NCI-H524 (cell line): ENCODE measurements at places on chromosomes 16 and 17.

DNA sequence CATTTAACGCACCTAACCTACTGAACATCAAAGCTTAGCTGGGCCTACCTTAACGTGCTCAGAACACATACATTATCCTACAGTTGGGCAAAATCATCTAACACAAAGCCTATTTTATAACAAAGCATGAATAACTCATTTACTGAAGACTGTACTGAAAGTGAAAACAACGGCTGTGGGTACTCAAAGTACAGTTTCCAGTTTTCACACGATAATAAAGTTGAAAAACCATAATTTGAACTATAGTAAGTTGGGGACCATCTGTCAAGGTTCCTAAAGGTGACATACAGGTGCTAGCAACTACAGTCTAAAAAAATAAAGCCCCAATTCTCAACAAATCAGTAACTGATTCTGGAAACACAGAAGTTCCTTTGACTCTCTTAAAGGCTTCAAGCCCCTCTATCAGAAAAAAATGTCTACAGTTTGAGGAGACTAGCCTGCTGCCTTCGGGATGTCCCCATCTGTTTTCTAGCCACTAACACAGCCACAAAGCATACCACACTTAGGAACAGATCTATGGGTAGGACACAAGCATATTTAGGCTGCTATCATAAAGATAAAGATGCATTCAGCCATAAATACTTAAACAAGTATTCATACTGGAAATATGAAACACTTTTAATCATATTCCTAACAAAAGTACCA is 71.3 kb downstream of the KANSL1 start:
- DNase-seq: no peak

DNA sequence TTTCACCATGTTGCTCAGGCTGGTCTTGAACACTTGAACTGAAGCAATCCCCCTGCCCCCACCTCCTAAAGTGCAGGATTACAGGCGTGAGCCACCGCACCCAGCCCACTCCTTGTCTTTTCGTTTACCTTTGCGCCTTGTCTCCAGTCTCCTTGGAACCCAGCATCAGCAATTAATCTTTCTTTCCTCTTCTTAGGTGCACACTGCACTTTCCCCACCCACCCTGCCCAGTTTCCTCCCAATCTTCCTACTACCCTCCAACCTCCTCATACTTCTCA is 1.5 kb upstream of the CLDN7 start:
- DNase-seq: no peak

GRCh38 chr16:62280506-62280905 is 244.3 kb upstream of the CDH8 start:
- DNase-seq: no peak

GRCh38 chr16:81463296-81463890 is 18.8 kb downstream of the CMIP start:
- no peak for DNase-seq

- DNase-seq: peak; percentile 67
Observed at GRCh38 chr16:88442727-88443576, 10.1 kb upstream of the ZFPM1 start.

DNA sequence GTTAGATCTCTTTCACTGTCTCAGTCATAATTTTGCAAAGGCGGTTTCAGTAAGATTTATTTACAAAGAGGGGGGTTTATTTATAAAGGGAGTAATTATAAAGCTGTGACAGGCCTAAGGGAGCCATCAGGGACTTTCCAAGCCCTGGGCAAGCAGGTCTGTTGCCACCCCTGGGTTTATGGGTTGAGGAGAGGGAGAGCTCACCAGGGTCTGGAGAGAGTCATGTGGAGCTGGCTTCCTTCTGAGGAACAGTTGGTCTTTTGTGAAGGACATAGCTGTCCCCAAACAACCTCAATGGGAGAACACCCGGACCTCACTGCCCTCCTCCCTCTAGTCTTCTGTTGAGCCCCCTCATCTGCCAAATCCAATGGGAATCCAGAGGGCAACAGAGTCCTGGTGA is 9.8 kb downstream of the ITGAM start:
- DNase-seq: no peak

DNA sequence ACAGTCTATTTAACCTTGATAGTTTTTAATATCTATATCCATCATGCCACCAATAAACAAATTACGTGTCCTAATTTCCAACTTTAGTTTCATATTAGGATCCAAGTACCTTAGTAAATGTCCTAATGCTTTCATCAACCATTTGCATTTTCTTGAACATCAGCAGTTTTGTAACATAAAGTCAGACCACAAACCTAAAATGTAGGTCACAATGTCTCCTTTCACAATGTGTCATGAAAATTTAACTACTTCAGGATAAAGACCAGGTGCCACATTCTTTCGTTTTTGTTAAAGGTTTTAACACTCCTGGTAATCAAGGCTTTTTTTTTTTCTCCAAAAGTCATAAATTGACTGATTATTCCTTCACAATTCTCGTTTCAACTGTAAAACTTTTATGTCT is 310.7 kb upstream of the PMFBP1 start:
- no peak for DNase-seq

- DNase-seq: no peak
Observed at GRCh38 chr17:50169881-50170459, 4.2 kb downstream of the SGCA start.

GRCh38 chr17:17579691-17580090 is 11.8 kb downstream of the PEMT start:
- DNase-seq: no peak

- no peak for DNase-seq
Observed at GRCh38 chr17:350706-351448, 1.7 kb downstream of the RPH3AL start.

GRCh38 chr17:14864127-14864526 is 401.0 kb downstream of the PMP22 start:
- no peak for DNase-seq

DNA sequence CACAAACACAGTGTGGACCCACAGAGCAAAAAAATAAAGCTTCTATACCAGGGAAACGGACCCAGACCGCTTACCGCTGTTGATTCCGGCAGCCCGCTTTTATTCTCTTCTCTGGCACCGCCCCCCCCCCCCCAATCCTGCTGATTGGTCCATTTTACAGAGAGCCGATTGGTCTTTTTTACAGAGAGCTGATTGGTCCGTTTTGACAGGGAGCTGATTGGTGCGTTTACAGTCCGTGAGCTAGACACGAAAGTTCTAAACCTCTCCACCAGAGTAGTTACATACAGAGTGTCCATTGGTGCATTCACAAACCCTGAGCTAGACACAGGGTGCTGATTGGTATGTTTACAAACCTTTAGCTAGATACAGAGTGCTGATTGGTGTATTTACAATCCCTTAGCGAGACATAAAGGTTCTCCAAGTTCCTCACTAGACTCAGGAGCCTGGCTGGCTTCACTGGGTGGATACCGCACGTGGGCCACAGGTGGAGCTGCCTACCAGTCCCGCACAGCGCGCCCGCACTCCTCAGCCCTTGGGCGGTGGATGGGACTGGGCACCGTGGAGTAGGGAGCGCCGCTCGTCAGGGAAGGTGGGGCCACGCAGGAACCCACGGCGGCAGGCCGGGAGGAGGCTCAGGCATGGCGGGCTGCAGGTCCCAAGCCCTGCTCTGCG is 92.4 kb downstream of the HAPSTR1 start:
- DNase-seq: no peak

GRCh38 chr17:7404737-7405349 is 946 bp upstream of the TMEM256 start:
- no peak for DNase-seq

GRCh38 chr16:3879258-3879886 is 1.1 kb downstream of the CREBBP start:
- DNase-seq: peak; percentile 30

GRCh38 chr17:59558039-59558438 is 7.4 kb upstream of the DHX40 start:
- DNase-seq: no peak

DNA sequence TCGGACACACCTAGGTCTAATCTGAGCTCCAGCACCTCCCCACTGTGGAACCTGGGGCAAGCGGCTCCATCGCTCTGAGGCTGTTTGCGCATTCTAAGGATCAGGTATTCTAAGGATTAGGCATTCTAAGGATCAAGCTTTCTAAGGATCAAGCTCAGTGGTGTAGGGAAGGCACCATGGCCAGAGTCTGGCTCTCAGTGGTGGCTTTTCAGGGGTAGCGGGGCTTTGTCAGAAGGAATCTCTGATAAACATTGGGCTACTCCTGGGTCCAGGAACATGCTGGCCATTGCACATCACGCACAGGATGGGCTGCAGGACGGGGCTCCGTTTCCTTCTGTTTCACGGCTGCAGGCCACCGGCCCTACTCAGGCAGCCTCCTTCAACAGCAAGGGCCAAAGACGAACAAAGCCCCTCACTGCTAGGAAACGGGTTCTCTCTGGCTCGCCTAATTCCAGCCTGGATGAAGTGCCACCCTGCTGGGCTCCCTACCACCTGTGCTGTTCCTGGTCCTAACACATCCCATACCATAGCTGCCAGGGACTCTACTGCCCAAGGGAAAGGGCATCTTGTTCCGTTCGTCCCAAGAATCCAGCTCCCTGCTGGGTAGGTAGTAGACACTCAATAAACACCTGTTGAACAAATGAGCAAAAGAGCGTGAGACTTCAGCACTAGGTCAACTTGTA is 5.5 kb downstream of the C1QTNF1 start:
- DNase-seq: no peak

GRCh38 chr17:73003487-73003886 is 89.0 kb downstream of the SLC39A11 start:
- no peak for DNase-seq

GRCh38 chr17:81285179-81285878 is 9.8 kb downstream of the SLC38A10 start:
- DNase-seq: no peak

DNA sequence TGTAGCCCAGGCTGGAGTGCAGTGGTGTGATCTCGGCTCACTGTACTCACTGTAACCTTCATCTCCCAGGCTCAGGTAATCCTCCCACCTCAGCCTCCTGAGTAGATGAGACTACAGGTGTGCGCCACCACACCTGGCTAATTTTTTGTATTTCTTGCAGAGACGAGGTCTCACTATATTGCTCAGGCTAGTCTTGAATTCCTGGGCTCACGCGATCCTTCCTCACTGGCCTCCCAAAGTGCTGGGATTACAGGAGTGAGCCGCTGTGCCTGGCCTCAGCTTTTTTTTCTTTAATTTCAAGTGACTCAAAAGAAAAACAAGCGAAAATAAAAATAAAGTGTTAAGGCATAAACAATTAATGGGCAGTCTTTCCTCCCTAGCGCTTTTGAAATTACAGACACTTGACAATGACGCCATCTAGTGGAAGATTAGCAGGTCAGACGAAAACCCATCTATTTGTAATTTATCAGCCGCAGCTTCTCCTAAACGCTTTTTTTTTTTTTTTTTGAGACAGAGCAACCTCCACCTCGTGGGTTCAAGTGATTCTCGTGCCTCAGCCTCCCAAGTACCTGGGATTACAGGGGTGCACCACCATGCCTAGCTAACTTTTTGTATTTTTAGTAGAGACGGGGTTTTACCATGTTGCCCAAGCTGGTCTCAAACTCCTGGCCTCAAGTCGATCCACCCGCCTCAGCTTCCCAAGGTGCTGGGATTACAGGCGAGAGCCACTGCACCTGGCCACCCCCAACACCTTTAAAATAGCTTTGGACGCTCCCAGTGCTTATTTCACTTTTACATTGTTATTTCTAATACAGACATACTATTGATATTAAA is 28.1 kb upstream of the PECAM1 start:
- peak; percentile 67 for DNase-seq

- no peak for DNase-seq
Observed at GRCh38 chr17:4998732-4999429, 1.1 kb downstream of the KIF1C start.

DNA sequence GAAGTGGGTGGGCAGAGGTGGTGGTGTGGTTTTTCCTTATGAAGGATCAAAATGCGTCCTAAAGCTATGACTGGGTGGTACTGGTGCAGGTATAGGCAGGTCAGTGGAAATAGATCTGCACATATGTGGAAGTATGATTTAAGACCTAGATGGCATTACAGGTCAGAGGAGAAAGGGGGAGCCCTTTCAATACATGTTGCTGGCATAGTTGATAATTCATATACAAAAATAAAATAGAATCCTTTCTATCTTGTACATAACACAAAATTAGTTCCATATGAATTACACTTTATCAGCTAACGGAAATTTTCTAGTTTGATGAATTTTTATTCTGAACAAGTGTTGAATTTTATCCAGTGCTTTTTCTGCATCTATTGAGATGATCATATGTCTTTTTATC is 20.8 kb upstream of the PIK3R5 start:
- DNase-seq: no peak

DNA sequence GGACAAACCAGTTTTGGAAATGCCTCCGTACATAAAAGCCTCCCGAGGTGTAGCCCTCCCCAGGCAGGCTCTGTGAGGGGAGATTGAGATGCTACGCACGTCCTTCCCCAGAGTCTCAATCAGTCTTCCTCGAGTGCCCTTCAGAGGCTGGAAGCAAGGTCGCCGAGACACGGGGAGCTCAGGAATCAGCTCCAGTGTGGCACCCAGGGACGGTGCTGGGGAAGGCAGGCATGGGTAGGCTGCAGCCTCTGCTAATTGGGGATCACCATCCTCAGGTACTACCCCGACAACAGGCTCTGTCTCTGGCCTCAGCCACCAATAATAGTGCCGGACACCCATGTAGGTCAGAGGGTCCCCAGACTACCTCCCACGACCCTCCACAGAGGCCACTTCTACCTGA is 28.1 kb upstream of the GSG1L start:
- no peak for DNase-seq

DNA sequence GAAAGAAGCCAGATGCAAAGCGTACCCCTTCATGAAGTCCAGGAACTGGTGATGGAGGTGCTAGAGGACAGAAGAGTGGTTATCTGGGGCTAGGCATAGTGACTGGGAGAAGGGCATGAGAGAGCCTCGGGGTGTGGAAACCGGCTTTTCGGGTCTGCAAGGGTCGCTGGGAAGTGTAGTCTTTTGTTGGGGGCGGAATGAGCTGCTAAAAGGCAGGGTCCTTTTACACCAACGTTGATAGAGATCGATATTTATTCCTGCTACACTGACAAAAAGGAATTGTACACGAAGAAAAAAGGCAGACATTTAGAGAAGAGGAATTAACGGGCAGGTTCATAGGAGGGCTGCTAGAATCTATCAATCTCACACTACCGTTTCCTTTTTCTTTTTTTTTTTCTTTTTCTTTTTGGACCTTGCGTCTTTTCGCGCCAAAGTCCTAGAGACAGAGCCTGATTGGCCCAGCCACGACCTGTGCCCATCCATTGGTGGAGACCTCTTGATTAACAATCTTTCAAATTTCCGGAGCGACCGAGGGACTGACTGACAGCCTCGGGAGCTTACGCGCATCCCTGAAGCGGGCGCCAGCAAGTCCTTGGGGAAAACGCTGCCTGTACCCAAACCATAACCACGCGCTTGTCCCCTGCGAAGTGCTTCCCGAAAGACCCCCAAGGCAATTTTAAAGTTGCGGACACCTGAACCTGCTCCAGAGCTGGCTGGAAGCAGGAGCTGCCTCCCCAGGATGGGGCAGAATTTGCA is 27.7 kb upstream of the DHRS7B start:
- DNase-seq: peak; percentile 94
